ENCODE measurements at places on chromosomes 7 and 10. TPM values are rescaled to one million over a fixed set of nuclear protein-coding genes. Genes with fewer than 3 reads are reported as not detected.
A peak's percentile ranks its signal among the peaks of the same experiment; 100 is the strongest.

DNA sequence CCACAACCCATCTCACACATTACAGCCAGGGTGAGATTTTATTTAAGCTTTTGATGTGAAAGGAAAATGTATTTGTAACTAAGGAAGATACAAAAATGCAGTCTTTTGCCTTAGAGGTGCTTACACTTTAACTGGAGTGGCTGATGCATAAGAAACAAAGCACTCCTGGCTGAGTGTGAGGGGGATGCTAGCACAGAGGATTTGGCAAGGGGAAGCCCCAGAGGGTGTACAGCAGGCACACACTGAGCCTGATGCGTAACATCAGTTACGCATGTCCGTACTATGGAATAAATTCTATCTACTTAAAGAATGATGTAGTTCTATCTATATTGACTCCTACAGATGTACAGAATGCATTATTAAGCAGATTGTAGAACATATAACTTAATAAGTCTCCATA lies 17.8 kb downstream of the GIMAP8 start:
- H3K4me1 ChIP-seq, result peaks cover 6% of the 10 kb centered on the region
- H3K36me3 ChIP-seq, result no peaks in the 10 kb centered on the region
- H3K27me3 ChIP-seq, result no peaks in the 10 kb centered on the region
- H3K4me3 ChIP-seq, result peak overlapping the region; percentile 10
- DNase-seq, result no peak

GRCh38 chr7:12111422-12112405 lies 99.4 kb upstream of the TMEM106B start:
- no peaks in the 10 kb centered on the region for H3K27me3 ChIP-seq
- no peaks in the 10 kb centered on the region for H3K36me3 ChIP-seq
- H3K4me3 ChIP-seq, result peak overlapping the region; percentile 23
- no peak overlapping the region for H3K27ac ChIP-seq
- H3K4me1 ChIP-seq, result no peaks in the 10 kb centered on the region
- DNase-seq, result peak; percentile 86

DNA sequence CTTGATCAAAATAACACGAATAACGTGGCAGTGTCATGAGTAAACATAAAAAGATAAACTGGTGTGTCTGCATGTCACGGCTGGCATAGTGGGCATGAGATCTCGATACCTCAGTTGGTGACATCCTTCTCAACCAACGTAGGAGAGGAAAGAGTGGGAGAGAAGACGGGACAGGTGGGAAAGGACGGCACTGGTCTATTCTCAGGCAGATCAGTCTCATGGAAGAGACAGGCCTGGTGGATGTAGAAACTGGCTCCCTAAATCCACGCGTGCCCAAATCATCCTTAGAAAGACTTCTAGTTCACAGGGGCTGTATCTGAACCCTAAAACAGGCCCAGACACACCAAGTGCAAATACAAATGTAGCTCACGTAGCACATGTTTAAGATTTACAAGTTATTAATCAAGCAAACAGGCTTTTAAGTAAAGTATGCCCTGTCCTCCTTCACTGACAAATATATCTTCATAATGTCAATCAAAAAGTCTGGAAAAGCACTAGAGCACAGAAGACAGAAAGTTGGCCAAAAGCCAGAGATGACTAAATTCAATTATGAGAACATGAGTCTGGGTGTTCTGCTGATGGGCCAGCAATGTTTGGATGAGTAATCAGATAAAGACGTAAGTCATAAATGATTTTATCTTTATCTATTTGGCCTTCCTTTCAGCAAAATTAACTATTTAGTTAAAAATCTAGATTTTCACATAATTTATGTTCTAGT lies 56.3 kb downstream of the SFMBT2 start:
- H3K27ac ChIP-seq, result no peak overlapping the region
- H3K4me3 ChIP-seq, result no peak overlapping the region
- H3K27me3 ChIP-seq, result no peaks in the 10 kb centered on the region
- DNase-seq, result no peak
- H3K36me3 ChIP-seq, result no peaks in the 10 kb centered on the region

GRCh38 chr7:151802469-151802846 lies 74.5 kb downstream of the PRKAG2 start:
- H3K27ac ChIP-seq, result no peak overlapping the region
- peaks cover 15% of the 10 kb centered on the region for H3K4me1 ChIP-seq
- H3K27me3 ChIP-seq, result no peaks in the 10 kb centered on the region
- H3K4me3 ChIP-seq, result no peak overlapping the region
- DNase-seq, result no peak

DNA sequence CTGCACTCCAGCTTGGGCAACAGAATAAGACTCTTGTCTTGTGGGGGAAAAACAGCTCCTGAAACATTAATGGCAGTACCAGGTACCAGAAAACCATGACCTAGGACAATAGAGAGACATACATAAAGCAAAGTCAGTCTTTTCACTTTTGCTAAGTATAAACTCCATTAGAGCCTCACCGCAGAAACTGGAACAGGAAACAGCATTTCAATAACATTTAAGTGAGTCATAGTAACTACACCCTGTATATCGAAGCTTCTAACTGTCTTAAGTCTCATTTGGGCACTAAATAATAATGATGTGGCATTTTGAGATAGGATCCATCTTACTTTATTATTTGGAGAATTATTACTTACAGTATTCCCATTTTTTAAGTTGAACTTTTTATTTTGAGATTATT lies 517.8 kb upstream of the CELF2 start:
- H3K4me1 ChIP-seq, result no peaks in the 10 kb centered on the region
- H3K36me3 ChIP-seq, result no peaks in the 10 kb centered on the region
- H3K27me3 ChIP-seq, result no peaks in the 10 kb centered on the region
- no peak overlapping the region for H3K27ac ChIP-seq
- no peak for DNase-seq
- H3K4me3 ChIP-seq, result no peak overlapping the region

DNA sequence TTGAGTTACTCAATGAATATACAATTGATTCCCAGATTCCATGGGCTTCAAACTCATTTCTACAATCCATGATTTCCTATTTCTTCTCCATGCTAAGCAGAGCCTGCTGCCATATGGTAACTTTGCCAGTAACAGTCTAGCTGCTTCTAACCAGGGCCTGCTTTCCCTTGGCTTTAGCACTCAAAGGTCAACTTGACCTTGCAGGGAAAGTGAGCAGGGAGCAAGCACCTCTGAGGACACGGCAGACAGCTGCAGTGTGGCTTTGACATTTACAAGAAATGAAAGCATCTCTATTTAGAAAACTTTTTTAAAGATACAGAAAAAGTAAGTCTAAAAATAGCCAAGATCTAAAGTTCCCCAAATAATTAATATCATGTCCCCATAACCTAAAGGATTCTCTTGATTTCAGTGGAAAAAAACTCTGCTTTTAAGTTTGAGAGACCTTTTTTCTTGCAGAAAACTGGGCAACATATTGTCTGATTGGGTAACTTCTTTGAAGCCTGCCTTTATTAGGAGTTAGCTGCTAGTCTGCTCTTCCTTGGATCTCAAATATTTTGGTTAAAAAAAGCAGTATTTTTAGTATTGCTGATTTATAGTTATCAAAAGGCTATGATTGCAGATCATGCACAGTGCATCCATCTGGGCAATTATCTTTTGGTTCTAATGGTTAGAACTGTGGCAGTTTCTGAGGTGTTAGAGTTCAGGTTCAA lies 257.9 kb downstream of the AHR start:
- H3K4me3 ChIP-seq, result peak overlapping the region; percentile 29
- no peak for DNase-seq
- H3K27ac ChIP-seq, result peak overlapping the region; percentile 5
- no peaks in the 10 kb centered on the region for H3K27me3 ChIP-seq
- no peaks in the 10 kb centered on the region for H3K36me3 ChIP-seq

DNA sequence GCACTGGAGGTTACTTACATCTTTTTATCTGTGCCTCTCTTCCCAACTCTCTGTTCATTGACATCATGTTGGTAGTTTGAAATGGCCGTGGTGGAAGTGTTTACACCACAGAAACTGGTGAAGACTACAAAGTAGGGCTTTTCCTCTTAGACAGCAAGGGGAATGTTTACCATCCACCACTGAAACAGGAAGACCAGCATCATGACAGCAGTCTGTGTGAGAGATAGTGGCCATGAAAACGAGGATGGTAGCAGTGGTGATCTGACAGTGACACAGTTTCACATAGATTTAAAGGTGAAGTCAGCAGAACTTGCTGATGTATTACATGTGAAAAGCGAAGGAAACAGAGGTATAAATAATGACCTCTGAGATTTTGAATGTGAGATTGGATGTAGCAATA lies 115.7 kb downstream of the CCDC71L start:
- DNase-seq, result no peak
- no peak overlapping the region for H3K4me3 ChIP-seq
- H3K27me3 ChIP-seq, result no peaks in the 10 kb centered on the region
- no peaks in the 10 kb centered on the region for H3K36me3 ChIP-seq

Gene SEMA3D
- total RNA-seq, result 3.5 TPM

Gene DDIT4
- total RNA-seq, result 173 TPM

Gene BAMBI
- 2.8 TPM for total RNA-seq
